ENCODE measurements at places on chromosomes 4 and X. TPM values are rescaled to one million over a fixed set of nuclear protein-coding genes. Genes with fewer than 3 reads are reported as not detected.

Gene DDIT4L
- 1.9 TPM for polyA plus RNA-seq

Gene NPY2R
- polyA plus RNA-seq = 0.27 TPM

DNA sequence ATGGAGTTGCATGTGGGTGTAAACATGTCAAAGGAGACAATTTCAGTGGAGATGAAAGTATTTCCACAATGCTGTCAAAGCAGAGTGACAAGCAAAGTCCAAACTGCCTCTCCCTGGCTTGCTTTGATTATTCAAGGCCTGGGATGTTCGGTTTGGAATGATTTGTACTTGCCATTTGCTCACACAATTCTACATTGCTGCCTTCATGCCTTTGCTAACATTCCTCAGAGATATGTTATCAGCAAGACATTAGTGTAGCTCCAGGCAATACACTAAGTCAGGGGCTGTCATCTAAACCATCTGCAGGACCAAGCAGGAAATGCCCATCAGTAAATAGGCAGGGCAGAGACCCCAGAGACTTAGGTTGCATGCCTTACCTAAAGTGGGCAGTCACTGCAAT, 79.6 kb upstream of the C1QTNF7 start:
- no peak for DNase-seq

DNA sequence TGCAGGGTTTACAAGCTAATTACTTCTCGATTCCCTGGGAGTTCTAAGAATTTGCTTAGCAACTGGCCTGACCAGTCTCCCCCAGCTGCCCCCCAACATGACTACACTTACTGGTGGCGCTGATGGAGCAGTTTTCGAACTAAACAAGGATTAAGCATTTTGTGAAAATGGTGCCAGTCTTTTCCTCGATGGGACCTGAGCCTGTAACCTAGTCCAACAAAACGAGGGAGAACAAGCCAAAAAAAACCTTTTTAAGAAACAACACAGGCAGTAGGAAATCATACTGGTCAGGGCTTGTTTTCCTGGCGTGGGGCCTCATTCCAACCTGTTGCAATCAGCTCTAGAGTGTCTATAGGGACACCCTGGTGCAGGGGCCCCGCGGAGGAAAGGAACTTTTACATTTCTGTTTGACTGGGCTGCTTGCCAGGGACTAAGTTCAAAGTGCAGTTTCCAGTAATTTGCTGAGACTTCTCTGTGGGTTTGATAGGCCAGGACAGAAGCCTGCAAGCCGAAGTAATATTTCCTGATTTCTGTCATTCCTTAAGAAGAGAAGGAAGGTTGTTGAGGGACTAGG, 158.7 kb downstream of the SPRY1 start:
- peak; percentile 91 for DNase-seq

- no peak for DNase-seq
Observed at GRCh38 chrX:18941896-18942295, 42.0 kb downstream of the PHKA2 start.

GRCh38 chrX:151687635-151688034, 7.6 kb upstream of the PRRG3 start:
- no peak for DNase-seq
